ENCODE measurements at places on chromosomes 6 and 20.

DNA sequence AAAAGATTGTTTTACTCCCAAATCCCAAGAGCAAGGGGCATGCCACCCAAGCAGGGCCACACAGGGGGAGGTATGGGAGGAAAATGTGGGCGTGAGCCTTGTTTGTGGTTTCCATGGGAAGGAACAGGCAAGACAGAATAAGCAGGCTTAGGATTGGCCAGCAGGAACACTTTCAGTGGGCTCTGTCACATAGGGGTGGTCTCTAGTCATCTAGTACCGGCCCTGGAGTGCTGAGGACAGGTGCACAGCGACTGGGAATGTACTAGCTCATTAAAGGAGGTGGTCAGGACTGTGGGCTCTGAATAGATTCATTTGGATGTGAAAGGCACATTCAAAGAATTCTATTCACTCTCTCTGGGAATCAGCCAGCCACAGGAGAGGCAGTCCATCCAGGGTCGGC, 175.6 kb downstream of the TBC1D7 start:
- DNase-seq: no peak

GRCh38 chr6:78962448-78962847, 95.1 kb downstream of the IRAK1BP1 start:
- DNase-seq: no peak

- DNase-seq: no peak
Observed at GRCh38 chr6:3211681-3212080, 15.8 kb downstream of the TUBB2B start.

DNA sequence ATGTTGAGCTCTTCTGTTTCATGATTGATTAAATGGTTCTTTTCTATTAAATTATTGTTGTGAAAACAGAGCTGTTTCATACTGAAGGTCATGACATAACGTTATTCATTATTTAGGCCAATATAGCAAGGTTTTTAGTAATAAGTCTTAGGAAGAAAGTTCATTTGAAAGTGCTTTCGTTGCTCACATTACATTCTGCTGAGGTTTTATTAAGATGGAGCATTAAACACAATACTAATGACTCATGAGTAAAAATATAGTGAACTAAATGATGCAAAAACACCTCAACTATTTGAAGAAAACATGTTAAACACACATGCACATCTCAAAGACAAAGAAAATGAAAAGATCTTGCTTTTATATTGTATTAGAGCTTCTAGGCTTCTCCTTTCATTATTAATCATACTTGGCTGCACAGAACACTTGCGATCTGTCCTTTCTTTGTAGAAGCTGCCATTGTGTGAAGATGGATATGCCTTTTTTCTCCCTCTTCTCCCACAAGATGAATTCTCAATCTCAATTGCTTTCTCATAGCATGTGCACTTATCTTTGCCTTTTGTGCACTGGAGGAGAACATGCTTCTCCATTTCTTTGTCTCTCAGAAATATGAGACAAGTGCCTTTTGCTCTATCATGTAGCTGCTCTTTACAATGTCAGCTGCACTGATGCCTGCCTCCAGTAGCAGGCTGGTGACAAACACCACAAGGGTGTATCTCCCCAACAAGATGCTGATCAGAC, 312.4 kb downstream of the PHF3 start:
- DNase-seq: no peak

GRCh38 chr6:6688951-6689350, 100.4 kb downstream of the LY86 start:
- DNase-seq: no peak

DNA sequence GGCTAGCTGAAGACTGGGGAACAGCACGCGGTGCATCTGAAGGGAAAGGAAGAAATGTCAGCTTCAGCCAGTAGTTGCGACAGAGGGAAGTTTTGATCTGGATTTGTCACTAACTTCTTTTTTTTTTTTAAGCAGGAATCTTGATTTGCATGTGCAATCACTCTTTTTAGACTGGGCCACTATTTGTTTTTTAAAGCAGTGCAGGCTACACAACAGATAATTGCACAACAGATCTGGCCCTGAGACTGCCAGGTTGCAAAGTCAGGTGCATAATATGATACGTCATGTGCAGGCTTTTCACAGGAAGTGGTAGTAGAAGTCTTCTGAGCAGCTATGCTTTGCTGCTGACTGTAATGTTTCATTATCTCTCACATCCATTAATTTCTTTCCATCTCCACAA, 13.5 kb downstream of the PFDN4 start:
- no peak for DNase-seq

GRCh38 chr6:144297511-144298100, 12.5 kb downstream of the UTRN start:
- no peak for DNase-seq
